ENCODE measurements at places on chromosomes 5 and 9. TPM values are rescaled to one million over a fixed set of nuclear protein-coding genes. Genes with fewer than 3 reads are reported as not detected.
A peak's percentile ranks its signal among the peaks of the same experiment; 100 is the strongest.

- peak; percentile 56 for DNase-seq
Measured at GRCh38 chr9:136133191-136133958, 14.7 kb upstream of the TMEM250 start.

DNA sequence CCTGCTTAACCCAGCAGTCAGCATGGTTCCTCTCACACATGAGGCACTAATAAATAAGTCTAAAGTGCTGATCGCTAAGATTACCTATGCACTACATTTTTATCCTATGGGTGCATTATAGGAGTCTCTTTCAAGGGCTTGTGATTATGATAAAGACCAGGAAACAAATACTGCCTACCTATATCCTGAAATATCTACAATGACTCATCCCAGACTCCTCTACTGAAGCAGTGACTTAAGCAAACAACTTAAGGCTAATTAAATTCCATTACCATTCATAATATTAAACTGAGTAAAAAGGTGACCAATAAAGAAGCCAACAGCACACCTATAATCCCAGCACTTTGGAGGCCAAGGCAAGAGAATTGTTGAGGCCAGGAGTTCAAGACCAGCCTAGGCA is 338.4 kb downstream of the DNAH5 start:
- DNase-seq = peak; percentile 31

Gene IL13
- not detected for total RNA-seq

- DNase-seq = no peak
Measured at GRCh38 chr5:33762859-33763258, 128.9 kb downstream of the ADAMTS12 start.

Gene CA9
- 3.4 TPM for total RNA-seq

GRCh38 chr5:142839711-142840346 is 69.7 kb downstream of the ARHGAP26 start:
- peak; percentile 79 for DNase-seq

Gene SLC6A18
- total RNA-seq = not detected

DNA sequence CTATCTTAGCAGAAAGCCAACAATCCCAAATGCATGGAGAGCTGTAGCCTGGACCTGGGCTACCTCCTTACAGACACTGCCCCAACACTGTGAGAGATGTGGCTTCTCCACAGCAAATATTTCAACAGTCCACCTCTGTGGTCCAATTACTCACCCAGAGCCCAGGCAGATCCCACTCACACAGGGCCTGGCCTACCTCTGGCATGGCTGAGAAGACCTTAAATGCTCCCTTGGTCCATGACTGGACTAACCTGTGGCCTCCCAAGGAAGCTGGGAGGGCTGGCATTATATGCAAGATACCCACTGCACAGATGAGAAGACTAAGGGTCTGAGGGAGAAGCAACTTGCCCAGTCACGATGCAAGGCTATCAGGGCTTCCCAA is 22.8 kb upstream of the SLC25A51 start:
- DNase-seq = peak; percentile 34

- peak; percentile 4 for DNase-seq
Measured at GRCh38 chr5:180832638-180833068, 28.4 kb downstream of the ZFP62 start.

- no peak for DNase-seq
Measured at GRCh38 chr5:147072622-147073021, 162.2 kb upstream of the STK32A start.

GRCh38 chr9:4066682-4067081 is 233.2 kb downstream of the GLIS3 start:
- DNase-seq = no peak

GRCh38 chr5:163373436-163374084 is 63.8 kb upstream of the CCNG1 start:
- no peak for DNase-seq

DNA sequence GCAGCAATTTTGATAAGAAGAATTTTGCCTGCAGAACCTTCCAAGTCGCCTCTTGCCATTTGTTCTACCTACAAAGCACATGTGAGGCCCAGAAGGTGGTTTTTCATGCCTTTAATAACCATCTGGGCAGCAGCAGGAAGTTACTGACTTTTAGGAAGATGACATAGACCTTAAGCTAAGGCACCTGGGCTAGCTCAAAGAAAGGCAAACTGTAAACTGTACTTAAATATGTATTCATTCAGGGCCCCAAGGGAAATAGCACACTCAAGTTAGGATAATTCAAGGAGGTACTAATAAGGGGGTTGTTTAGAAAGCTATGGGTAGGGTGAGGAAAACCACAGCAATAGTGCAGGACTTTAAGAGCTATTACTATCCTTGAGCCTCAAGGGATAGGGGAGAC is 57.3 kb upstream of the HSPB3 start:
- DNase-seq = no peak

- peak; percentile 25 for DNase-seq
Measured at GRCh38 chr5:71925608-71926091, 181.6 kb upstream of the MAP1B start.

GRCh38 chr9:87642330-87643106 is 83.4 kb upstream of the CTSL start:
- DNase-seq = no peak

GRCh38 chr5:138354926-138355378 is 2.5 kb downstream of the KDM3B start:
- DNase-seq = peak; percentile 89

DNA sequence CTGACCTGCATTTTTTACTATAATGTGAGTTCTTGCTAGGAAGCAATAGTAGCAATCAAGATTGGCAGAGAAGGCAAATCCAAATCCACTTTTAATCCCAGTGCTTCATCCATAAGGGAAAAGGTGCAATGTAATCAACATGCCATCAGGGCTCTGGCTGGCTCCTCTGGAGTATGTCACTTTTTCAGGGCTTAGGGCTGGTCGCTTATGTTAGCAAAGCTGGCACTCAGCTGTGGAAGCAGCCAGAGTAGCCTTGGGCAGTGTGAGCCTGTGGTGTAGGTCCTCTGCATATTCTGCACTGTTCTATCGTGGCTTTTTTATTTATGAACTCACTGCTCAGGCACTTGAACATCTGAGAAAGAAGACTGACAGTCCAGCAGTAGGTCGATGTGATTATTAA is 16.1 kb downstream of the ACTBL2 start:
- DNase-seq = no peak

GRCh38 chr5:149526845-149527590 is 24.2 kb downstream of the CSNK1A1 start:
- DNase-seq = peak; percentile 16

GRCh38 chr5:147148715-147149114 is 86.1 kb upstream of the STK32A start:
- DNase-seq = no peak

Gene MRPL50
- total RNA-seq = 5.8 TPM

- DNase-seq = no peak
Measured at GRCh38 chr5:15338546-15338945, 161.4 kb upstream of the FBXL7 start.

- peak; percentile 58 for DNase-seq
Measured at GRCh38 chr5:167688341-167689130, 602.9 kb upstream of the WWC1 start.

DNA sequence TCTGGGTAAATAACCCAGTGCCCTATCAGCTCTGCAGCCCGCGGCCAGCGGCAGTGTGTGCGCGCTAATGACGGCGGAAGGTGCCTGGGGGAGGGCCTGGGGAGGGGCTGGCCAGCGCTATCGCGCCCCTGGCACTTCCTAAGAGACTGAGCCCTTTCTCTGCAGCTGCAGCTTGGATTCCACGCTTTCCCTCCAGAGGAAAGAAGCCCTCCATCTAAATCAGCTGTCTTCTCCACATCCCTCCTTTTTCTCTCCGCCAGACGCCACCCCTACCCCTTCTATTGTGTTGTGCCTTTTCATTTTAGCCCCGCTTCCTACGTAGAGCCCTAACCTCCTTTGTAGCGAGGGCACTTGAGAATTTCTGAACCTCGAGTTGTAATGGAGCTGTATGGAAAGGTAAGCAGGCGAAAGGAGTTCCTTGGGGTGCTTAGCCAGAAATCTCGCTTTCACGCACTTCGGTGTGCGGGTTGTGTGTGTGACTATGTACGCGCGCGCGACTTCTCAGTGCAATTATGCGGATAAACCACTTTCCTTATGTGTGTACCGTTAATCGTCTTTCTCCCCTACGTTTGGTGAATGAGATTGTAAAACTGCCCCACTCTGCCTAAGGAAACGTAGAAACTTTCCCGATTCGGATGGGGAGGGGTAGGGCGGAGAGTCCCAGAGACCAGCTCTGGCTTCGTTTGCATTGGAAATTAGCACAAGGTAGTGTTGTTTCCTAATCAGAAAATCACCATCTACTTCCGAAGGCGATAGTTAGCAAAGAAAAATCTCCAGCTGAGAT is 664 bp upstream of the RAB3C start:
- peak; percentile 8 for DNase-seq

Gene CSF1R
- 0.63 TPM for total RNA-seq

- DNase-seq = peak; percentile 88
Measured at GRCh38 chr5:159324102-159324755, 6.1 kb downstream of the IL12B start.

GRCh38 chr5:139745132-139745799 is 50.3 kb upstream of the PSD2 start:
- peak; percentile 96 for DNase-seq

- peak; percentile 25 for DNase-seq
Measured at GRCh38 chr5:53965459-53965858, 344.9 kb downstream of the ARL15 start.

Gene COL15A1
- 16.8 TPM for total RNA-seq

Gene SAPCD2
- total RNA-seq = 5.4 TPM

Gene PRKACG
- not detected for total RNA-seq

Gene ANXA2R
- total RNA-seq = 1.2 TPM

All from GM23248 (cell line).